SK-N-DZ (cell line): ENCODE measurements at places on chromosomes 6 and 20.

GRCh38 chr6:134416418-134417154 is 98.7 kb upstream of the SGK1 start:
- no peak for DNase-seq

DNA sequence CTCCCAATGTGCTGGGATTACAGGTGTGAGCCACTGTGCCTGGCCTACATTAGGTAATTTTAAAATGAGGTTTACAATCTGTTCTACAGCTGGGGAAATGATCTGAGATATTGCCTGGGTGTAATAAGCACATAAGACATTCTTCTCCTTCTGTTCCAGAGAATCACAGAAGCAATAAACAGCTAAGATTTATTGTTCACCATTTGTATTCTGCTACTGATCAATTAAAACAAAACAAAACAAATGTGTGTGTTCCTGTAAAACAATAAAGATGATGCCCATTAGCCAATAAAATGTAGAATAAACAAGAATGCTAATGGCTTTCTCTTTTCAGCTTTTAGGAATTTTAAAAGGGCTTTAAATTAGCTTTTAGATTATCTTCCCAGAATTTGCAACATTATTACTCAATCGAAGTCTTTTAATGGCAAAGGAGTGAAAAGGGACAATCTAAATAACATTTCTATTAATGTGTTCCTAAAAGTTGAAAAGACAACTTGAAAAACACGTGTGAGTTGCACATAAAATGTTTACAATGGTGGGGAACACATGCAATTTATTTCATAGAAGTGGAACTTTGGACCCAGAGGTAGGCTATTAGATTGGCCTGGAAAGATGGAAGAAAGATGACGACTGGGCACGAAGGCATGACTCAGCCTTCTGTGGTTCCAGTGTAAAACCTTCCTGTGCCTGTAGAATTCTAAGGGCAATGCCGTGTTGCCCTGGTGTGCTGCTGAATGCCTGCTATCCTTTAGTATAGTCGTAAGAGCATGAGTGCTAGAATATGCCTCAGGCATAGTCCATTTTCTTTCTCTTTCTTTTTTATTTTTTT is 29.0 kb upstream of the DEK start:
- DNase-seq = no peak

- peak; percentile 83 for DNase-seq
These were observed 20.7 kb upstream of the CGA start for GRCh38 chr6:87115402-87116135.

GRCh38 chr6:46438245-46438644 is 53.0 kb downstream of the RCAN2 start:
- DNase-seq = no peak

DNA sequence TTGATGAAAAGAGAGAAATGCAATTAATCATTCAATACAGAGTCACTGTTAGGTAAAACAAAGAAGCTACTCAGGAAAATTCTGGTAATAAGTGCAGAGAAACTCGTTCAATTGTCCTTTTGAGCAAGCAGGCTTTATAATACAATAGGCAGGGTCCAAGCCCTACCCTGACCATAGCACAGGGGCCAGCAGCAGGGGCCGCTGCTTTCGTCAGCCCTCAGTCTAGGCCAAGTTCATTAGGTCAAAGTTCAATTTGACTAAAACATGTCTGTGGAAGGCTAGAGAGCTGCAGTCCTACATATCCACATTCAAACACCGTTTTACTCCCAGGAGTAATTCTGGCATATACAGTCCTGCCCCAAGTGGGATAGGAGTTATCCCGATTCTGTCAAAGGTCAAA is 94.6 kb downstream of the BCAS1 start:
- DNase-seq = no peak

DNA sequence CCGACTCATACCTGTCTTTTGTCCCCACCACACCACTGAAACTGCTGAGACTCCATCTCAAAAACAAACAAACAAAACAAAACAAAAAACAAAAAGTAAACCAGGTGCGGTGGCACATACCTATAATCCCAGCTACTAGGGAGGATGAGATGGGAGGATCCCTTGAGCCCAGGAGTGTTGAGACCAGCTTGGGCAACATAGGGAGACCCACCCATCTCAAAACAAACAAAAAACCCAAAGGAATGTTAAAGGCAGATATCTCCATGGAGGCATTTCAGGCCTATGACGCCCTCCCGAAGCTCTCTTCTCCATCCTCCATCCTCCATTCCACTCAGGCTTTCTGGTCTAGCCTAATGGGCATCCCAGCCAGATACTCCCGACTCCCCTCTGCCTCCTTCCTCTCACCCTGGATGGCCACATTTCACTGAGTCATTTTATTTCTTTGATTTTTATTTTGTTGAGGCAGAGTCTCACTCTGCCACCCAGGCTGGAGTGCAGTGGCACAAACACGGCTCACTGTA is 3.2 kb upstream of the SLC4A11 start:
- DNase-seq = no peak

DNA sequence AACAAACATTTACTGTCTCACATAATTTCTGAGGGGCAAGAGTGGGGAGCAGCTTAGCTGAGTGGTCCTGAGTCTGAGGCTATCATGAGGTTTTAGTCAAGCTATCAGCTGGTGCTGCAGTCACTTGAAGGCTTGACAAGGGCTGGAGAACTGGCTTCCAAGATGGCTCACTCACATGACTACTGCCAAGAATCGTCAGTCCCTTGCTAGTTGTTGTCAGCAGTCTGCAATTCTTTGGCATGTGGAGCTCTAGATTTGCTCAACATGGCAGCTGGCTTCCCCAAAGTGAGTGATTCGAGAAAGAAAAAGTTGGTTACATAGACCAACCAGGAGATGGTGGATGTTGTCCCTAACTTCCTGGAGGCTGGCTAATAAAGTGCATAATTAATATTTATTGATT is 2.8 kb upstream of the LRRC1 start:
- no peak for DNase-seq

DNA sequence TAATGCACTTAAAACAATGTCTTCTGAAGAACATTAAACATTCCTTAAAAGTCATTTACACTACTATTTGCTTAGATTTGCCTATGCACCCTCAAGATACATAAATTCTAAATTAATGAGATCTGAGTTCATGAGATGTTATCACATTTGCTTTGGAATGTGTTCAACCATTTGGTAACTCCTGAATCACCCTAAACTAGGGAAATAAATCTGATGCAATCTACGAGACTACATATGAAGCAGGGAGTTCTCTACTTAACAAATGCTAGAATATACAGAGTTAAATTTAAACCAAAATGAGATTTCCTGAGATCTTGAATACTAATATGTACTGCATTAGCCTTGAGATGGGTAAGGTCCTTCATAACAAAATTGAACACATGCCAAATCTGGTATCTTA is 170.1 kb downstream of the CLIC5 start:
- DNase-seq = no peak

DNA sequence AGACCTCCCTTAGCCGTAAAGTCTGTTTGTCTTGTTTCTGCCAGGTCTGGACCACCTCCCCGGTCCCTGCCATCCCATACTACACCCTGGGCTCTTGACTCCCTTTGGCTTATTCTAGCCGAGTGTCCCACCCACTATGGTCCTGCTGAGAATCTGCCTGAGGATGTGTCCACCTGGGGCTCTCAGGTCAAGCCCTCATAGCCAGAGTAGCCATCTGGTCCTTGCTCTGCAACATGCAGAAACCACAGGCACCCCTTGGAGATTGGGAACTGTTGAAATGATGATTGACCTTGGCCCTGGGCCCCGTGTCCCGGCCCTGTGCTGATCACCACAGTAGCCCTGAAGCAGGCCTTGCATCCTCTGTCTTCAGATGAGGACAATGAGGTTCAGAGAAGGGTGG is 44.0 kb downstream of the VSTM2L start:
- DNase-seq = no peak

GRCh38 chr6:53130569-53131290 is 17.9 kb downstream of the GCM1 start:
- DNase-seq = no peak

- DNase-seq = no peak
These were observed 1.9 kb upstream of the ULBP1 start for GRCh38 chr6:149961728-149962425.

GRCh38 chr20:62753626-62754025 is 42.6 kb upstream of the MRGBP start:
- no peak for DNase-seq

GRCh38 chr20:64168381-64169090 is 4.3 kb downstream of the MYT1 start:
- DNase-seq = no peak

DNA sequence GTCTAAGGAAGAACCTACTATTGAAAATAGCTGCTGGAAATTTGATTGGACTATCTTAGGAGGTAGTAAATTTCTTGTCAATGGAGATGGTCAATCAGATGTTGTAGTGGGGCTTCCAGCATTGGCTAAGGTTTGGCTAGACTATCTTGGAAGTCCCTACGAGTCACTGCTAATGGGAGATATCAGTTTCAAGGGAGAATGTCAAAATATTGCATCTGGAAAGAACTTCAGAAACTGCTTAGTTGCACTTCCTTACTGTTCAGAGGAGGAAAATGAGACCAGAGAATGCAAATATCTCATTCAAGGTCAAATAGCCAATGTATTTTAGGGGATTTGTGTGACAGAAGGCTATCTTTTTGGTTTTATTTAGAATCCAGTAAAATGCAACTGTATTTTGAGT is 53.5 kb upstream of the CCN2 start:
- DNase-seq = no peak

DNA sequence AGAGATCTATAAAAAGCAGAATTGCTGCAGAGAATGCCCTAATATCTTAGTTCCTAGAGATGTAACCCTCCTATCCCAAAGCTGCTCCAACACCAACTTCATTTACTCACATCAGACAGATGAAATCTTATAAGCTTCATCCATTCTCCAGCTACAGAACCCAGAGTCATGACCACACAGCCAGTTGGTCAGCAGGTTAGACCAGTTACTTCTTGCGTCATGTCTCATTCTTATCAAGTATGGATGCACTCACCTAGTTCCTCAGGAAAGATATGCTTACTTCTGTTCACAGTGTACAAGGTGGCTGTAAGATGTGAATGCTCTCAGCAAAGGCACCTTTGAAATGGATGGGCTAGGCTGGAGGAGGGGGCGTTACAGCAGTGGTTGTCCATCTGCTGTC is 47.9 kb upstream of the ISM1 start:
- no peak for DNase-seq

DNA sequence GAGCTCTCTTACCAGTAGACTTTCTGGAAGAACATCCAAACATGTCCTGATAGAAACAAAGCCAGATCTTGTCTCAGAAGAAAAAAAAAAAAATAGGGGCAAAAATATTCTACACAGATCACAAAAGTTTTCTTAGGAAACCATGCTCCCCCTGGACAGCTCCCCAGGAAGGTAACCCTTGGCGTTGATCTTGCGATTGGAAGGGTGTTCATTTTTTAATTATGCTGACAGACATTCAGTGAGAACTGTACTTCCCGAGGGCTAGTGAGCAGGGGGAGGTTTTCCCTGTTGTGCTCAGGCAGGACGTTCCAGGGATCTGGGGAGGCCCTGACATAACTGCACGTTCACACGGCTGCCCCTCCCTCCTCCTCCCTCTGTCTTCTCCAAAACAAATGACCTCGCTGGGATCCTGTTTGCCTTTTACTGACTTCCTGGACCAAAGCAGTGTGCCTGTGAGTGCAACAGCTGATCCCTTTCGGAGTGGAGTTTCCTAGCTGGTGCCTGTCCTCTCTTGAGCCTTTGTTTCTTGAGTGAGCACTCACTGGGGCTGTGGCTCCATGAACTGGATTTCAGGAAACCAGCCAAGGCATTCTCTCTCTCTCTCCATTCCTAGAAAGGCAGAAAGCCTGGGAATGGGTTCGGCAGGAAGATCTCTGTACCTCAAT is 46.7 kb downstream of the MARCKS start:
- DNase-seq = no peak

DNA sequence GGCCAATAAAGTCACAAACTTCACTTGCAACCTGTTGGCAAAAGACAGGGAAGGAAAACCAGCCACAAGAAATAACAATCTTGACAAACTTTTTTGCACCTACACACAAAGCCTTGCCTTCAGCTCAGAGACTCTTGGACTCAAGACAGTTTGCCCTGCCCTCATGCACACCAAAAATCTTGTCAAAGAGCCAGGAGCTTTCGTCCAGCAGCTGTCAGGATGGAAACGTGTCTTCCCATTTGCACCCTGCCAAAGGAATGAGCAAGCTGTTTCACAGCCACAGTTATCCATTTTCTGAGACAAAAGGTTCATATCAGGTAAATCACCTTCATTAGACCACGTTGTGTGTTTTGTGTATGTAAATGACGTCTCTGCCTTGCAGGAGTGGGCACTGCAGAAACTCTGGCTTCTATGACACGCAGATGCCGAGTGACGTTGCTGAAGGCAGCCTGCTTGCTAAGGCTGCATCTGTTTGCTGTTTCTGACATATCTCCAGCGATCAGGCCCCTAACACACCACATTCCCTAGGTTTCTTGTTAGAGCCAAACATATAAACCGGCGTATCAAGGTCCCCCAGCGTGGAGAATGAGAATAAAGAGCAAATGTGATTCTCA is 193.4 kb downstream of the SYNDIG1 start:
- DNase-seq = peak; percentile 48

GRCh38 chr20:21208999-21209398 is 83.1 kb downstream of the KIZ start:
- peak; percentile 63 for DNase-seq

DNA sequence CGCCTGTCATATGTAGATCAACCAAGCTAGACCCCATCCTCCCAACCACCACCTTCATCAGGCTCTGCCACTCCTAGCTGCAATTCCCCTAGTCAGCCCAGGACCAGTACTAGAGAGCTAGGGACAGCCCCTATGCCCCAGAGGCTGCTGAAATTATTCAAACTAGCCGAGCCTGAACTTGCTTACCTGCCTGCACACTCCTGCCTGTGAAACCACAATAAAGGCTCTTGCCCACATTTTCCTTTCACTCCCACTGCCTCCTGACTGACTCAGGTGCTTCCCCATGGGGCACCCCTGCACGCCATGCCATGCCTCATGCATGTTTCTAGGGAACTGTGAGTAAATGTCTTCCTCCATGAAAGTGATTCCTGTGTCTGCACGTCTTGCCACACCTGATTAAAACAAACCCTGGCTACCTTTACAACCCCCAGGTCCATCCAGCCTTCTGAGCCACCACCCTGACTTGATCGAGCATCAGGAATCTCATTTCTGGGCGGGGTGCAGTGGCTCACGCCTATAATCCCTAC is 66.5 kb upstream of the IER3 start:
- no peak for DNase-seq

DNA sequence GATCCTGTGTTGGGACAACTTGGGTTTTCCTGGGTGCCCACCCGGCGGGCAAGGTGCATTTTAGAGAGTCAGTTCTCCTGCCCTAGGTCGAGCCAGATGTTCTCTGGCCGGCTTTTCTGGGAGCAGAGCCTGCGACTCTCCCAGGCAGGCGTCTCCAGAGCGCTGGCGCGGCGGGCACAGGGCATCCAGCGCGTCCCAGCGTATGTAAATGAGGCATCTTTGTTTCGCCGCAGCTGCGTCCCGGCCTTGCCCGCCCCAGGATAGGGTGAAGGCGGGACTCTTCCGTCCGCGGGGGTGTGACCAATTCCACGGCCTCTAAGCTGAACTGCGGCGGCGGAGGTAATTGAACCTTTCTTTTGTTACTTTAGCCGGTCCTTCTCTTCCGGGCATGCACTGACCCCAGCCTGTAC is 9.1 kb downstream of the GRIK2 start:
- peak; percentile 78 for DNase-seq

GRCh38 chr6:161674930-161675682 is 401.2 kb upstream of the AGPAT4 start:
- DNase-seq = no peak
